ENCODE measurements at places on chromosomes 2 and 18.
A peak's percentile ranks its signal among the peaks of the same experiment; 100 is the strongest.

GRCh38 chr2:157784169-157784822, 91.8 kb downstream of the ACVR1 start:
- no peak for DNase-seq

DNA sequence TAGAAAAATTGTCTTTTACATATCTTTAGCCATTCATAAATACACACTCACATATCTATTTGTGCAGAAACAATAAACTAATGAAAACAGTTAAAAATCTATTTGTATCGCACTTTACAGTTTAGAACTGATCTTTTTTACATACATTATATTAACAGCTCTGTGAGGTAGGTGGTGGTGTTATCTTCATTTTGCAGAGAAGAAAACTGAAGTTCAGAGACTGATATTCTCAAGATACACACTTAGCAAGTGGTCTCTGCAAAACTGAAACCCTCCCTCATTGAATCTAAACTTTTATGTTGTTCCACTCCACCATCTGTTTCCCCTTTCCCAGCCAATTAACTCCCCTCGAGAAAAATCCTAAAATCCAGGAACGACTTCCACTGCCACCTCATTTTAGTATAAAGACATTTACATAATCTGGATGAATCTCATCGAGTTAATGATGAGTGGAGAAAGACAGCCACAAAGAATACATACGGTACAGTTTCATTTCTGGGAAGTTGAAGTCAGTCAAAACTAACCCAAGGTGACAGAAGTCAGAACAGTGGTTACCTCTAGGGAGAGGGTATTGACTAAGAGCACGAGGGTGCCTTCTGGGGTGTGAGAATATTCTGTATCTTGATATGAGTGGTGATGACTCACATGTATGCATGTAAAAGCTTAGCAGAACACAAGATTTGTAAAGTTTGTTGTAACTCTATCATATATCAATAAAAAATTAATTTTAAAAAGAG, 524.2 kb upstream of the TCF4 start:
- no peak for DNase-seq

DNA sequence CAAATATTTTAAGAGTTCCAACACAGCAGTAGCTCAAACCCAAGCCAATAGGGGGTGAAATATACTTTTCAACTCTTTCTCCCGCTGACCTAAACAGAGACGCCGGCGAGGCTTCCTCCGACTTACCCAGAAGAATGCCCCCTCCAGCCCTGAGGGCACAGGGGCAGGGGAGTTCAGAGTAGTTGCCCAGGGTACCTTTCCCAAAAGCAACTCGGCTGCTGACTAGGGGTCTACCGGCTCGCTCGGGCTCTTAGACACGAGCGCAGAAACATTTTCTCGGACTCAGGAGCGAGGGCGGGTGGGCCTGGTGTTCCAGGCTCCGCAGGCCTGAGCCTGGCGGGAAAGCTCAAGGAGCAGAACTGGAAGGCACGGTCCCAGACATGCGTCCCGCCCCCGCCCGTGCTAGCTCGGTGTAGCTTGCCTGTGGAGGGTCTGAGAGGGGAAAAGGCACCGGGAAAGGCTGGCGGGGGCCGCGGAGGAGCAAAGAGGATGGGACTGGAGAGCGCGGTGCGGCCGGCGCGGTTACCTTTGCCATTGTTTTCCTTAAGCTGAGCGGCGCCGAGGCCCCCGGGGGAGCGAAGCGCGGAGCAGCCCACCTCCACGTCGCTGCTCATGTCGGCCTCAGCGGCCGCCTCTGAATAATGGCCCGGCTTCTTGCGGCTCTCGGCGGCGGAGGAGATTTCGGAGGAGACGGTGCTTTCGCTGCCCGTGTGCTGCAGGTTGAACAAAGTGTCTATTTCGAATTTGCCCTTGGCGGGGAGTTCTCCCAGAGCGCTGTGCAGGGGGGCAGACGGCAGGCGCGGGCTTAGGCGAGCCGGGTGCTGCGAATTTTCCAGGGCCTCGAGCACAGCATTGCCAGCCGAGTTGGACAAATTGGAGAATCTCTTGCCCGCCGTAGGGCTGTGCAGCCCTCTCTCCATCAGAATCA, 674 bp downstream of the EVX2 start:
- peak; percentile 28 for DNase-seq

DNA sequence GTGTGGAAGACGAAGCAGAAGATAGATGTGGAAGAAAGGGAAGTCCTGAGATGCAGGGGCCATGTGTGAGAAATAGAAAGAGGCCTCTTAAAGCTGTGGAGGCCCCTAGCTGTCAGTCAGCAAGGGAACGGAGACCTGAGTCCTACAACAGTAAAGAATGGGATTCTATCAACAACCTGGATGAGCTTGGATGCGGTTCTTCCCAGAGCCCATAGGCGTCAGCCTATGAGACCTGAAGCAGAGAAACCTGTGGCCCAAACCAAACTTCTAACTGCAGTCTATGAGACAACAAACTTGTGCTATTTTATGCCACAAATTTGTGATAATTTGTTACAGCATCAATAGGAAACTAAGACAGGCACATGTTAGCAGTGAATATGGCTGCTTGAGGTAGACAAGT, 583.7 kb downstream of the ADCYAP1 start:
- DNase-seq, result no peak

DNA sequence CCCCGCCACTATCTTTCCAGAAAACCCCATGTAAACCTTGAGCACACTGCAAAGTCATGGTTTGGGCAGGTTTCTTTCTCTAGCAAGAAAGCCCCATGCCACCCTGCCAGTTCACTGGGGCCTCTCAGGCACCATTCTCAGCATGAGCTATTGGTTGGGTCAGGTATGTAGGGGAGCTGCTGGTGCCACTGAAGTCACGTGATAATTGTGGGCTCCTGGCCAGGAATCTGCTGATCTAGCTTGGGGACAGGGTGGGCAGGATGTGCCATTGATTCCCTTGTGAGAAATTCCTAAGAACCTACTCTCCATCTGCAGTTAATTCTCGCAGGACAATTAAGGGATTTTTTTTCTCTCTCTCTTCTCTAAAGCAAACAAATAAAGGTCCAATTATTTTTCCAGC, 26.5 kb upstream of the HNMT start:
- DNase-seq, result no peak

Data from GM13976 (cell line).